ENCODE measurements at places on chromosomes 1 and 21.

GRCh38 chr1:20143318-20143717 is 4.2 kb downstream of the PLA2G2F start:
- no peak for DNase-seq

DNA sequence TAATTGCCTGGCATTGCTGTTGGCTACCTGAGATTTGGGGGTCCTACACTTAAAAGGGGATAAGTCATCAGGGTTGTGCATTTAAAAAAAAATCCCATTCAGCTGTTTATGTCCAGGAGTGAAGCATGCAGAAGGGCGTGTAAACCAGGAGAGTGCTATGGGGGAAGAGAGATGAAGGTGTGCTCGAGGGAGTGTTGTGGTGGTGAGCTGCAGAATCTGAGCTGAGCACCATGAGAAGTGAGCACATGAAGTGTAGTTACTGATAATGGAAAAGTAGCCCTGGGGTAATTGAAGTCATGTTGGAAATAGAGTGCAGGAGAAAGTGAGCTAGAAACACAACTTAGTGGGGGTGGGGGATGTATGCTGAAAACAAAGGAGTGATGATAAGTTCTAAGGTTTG is 705 bp downstream of the FCRL1 start:
- DNase-seq, result no peak

GRCh38 chr1:156433602-156434001 is 64.6 kb downstream of the RHBG start:
- DNase-seq, result no peak

- DNase-seq, result no peak
Measured at GRCh38 chr1:67465375-67465774, 35.2 kb upstream of the SERBP1 start.

GRCh38 chr1:101302831-101303511 is 66.2 kb downstream of the S1PR1 start:
- no peak for DNase-seq

- DNase-seq, result no peak
Measured at GRCh38 chr1:150552911-150553289, 3.7 kb downstream of the ADAMTSL4 start.

DNA sequence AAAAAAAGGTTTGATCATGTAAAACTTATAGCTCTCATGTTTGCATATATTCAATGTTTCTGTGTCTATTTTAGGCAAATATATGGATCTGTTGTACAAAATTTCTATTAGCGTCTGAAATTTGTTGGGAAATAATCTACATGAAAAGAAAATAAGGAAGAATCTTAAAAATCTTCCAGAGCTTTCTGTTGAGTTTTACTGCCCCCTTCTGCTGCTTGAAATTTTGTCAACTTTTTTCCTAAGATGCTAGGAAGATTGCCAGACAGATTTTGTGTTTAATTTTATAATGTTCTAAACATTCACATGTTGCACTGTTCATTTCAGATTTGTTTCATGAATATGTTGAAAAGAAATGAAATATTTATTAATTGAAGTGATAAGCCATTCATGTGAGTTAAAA is 2.5 kb upstream of the PTGS2 start:
- no peak for DNase-seq

DNA sequence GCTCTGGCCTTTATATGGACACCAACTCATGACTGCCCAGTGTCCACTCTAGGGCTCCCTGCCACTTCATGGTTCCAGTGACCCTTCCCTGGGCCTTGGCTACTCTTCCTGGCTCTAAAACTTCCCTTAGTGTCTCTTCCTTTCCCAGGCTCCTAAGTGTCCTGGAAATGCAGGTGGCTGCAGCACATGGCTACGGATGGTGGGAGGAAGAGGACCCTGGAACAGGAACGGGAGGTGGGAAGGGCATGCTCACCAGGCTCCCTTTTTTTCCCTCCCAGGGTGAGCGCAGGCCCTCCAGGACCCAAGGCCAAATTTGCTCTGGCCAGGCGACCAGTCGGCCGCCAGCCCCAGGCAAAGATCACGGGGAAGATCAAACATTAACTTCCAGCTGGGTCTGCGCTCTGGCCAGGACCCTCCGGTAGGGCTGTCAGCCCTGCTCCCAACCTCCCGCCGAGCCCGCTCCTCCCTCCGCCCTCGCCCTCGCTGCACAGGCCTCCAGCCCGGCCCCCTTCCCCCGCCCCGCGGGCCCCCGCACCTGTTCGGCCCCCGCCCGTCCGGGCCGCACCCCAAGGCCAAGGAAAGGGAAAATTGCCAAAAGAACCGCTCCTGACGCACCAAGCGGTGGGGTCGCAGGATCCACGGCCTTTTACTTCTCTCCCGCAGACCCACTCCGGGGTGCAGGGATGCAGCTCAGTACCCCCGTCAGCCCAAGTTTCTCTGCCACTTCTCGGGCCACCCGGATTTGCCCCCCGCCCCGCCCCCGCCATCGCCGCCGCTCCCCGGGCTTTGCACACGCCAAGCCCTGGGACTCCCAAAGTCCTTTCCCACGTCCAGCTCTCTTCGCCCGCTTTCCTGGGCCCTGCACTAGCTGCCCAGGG is 894 bp downstream of the TCEA3 start:
- DNase-seq, result no peak

- no peak for DNase-seq
Measured at GRCh38 chr1:1627261-1627828, 4.6 kb upstream of the MMP23B start.

DNA sequence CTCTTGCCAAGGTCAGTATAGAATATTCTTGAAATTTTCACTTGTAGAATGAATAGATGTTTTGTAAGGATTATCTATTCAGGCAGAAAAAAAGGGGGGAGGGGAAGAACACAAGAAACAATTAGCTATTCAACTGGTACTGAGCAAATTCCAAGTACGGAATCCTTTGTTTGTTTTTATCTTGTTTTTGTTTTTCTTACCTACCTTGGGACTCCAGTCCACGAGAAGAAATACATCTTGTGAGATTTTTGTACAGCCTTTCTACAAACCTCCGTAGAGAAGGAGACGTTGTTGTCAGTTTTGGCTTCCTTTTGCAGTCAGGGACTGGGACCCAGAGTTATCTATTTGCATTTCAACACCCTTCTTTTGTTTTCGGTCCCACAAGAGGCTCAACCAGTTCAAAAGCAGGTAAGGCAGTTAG is 36.0 kb downstream of the ZNF281 start:
- DNase-seq, result no peak

- DNase-seq, result no peak
Measured at GRCh38 chr1:232369451-232370296, 260.3 kb downstream of the SIPA1L2 start.

- DNase-seq, result peak; percentile 60
Measured at GRCh38 chr1:35717911-35718476, 690 bp downstream of the C1orf216 start.

Measured in NCI-H82 (cell line).